D721Med (cell line): ENCODE measurements at places on chromosomes 6 and 20.

DNA sequence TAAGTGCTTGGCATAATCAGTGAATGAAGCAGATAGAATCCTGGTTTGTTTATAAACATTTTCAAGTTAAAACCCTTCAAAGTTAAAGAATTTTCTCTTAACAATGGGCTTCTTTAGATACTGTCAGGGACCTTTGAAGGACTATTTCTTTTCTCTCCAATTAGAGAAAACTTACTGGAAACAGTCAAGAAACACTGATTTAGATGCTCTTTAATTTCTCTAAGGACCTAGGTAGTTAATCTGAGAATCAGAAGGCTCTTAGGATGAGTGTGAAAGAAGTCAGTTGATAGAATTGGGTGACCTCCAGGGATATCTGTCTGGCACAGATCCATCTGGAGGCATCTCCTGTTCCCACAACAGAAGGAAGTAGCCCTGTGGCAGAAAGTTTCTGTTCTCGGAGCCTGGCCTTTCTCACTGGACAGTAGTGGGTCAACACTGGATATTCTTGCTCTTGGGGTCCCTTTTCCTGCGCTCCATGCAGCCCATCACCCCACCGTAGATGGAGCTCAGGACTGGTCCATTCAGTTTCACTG lies 22.5 kb downstream of the KIAA0408 start:
- DNase-seq, result no peak

DNA sequence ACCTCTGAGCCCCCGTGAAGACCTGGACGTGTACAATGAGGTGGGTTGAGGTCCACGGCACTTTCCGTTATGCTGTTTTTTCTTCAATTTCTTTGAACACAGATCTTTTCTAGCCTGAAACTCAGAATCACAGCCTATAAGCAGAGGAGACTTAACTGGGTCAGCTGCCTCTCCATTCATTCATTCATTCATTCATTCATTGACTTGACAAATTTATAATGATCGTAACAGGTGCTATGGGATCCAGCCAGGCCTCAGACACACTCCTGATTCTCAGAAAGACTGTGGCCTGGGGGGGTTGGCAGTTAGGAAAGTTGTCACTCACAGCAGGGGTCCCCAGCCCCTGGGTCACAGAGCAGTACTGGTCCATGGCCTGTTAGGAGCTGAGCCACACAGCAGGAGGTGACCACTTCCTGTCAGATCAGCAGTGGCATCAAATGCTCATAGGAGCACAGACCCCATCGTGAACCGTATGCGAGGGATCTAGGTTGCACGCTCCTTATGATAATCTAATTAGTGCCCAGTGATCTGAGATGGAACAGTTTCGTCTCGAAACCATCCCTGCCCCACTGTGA lies 38.6 kb upstream of the IRF4 start:
- DNase-seq, result no peak

- DNase-seq, result no peak
Measured at GRCh38 chr6:53795702-53796450, 1.1 kb downstream of the LRRC1 start.

DNA sequence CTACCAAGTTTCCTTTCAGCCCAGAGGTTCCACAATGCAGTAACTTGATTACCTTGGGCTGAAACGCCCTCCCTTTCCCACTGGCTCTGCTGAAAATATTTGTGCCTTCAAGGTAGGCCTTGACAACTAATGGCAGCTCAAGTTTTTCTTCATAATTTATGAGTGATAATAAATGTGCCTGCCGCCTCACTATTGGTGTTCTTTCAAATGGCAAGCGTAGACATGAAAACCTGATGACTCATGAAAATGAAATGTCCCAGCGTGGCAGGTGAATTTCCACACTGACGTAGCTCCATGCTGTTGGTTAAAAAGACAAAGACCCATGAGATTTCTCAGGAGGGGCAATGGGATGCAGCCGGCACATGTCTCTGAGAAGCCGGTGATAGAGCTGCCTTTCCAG lies 107.2 kb upstream of the GGTLC1 start:
- DNase-seq, result no peak

GRCh38 chr20:44457016-44457415 lies 18.7 kb upstream of the TTPAL start:
- no peak for DNase-seq

DNA sequence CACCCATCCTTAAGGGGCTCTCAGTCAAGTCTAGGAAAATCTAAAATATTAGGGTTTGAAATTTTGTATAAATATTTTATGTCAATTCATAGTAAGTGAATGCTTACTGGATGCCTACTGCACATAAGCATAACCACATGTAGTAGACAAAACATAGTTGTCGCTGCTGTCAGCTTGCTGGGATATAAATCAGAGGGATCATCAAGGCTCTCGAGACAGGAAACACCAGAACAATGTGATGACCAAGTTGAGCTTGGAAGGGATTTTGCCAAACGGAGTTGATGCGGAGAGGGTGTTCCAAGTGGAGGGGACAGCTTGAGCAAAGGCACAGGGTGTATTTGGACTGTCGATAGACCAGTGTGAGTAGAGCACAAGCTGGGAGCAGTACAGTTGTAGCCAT lies 105.8 kb upstream of the SUPT3H start:
- no peak for DNase-seq

DNA sequence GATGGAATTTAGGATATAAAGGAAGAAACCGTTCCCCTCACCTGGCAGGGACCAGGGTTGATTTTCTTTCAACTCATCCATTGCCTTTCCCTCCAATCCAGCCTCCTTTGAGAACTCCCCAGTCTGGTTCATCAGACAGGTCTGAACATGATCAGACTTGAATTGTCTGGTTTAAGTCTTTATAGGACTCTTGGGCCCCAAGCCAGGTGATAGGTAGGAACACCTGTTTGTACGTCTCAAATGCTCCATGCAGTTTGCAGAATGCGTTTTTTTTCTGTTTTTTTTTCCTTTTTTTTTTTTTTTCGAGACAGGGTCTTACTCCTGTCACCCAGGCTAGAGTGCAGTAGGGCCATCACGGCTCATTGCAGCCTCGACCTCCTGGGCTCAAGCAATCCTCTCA lies 4.1 kb upstream of the CEP250 start:
- no peak for DNase-seq

- no peak for DNase-seq
Measured at GRCh38 chr6:142444376-142444775, 142.6 kb downstream of the ADGRG6 start.

- DNase-seq, result no peak
Measured at GRCh38 chr20:21826976-21827375, 121.5 kb downstream of the PAX1 start.

DNA sequence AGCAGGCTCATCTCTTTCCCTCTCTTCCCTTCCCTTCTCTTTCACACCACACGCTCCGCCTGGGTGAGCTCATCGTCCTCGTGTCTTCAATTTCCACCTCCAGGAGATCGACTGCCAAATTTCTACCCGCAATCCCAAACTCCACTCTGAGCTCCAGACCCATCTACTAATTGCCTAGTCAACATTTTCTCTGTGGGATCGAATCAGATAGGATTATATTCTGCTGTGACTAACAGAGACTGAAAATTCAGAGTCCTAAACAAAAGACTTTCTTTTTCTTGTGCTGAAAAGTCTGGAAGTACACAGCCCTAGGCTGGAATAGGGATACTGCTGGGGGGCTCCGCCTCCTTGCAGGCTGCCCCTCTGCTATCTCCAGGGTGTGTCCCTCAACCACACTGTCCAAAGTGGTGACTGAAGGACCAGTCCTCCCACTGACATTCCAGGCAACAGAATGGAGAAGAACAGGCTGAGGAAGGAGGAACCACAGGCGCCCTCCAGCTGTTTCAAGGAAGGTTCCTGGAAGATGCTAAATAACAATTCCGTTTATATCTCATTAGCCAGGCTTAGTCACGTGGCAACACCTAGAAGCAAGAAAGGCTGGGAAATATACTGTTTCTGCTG lies 5.0 kb upstream of the HSPA12B start:
- no peak for DNase-seq

DNA sequence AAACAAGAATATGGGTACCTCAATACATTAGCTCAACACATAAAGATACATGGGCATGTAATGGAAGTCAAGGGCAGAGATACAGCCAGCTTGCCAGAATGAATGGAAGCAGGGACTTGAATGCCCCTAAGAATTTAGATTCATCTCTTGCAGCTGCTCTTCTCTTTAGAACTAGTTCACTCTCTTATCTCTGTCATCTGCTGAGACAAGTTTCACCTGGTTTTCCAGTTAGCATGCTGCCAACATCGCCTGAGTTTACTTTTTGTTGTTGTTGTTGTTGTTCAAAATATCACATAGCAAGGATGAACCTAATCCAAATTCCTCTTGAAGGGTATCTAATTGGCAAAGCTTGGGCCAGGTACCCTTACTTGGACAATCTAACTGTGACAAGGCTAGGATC lies 14.1 kb upstream of the PAQR8 start:
- no peak for DNase-seq

GRCh38 chr6:119310486-119311036 lies 39.0 kb downstream of the MAN1A1 start:
- no peak for DNase-seq

GRCh38 chr6:169990095-169991030 lies 238.9 kb downstream of the ERMARD start:
- DNase-seq, result no peak

- DNase-seq, result no peak
Measured at GRCh38 chr6:142942238-142942637, 2.7 kb downstream of the HIVEP2 start.

- no peak for DNase-seq
Measured at GRCh38 chr20:63698739-63699465, 2.5 kb downstream of the TNFRSF6B start.

DNA sequence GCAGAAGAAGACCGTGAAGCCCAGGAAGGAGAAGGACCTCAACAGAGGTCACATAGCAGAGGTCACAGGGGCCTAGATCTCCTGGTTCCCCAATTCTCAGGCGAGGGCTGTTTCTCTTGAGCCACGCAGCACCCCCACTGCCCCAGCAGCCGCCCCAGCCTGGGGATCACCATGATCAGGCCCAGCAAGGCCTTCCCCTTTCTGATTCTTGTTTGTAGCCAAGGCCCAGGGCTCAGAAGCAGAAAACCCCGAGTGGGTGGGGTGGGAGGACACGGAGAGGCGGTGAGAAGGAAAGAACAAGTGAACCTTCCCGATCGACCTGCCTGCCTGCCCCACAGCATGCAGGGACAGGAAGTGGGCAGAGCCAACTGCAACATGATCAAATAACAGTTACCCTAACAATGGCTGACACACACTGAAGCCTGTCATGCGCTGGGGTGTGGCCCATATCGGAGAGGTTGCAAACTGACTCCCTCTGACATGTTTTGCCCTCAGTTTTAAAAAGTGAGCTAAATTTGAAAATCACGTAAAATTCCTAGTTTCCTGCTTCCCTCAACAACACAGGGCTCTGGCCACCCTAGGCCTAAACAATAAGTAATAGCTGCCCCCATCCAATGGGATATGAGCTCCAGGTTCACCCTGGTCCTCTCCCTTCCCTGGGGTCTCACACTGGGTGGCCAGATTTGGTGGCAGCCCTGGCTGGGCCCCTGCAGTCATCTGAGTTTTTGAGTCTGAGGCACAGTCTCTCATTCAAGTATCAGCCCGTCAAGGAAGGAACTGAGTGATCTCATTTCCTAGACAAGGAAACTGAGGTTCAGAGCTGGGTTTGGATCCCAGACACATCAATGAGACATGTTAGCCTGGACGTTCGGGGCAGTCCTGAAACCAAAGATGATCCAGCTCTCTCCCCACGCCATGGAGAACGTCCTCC lies 6.5 kb downstream of the PEDS1 start:
- DNase-seq, result no peak

- DNase-seq, result no peak
Measured at GRCh38 chr20:54221996-54222890, 14.4 kb downstream of the PFDN4 start.

GRCh38 chr20:14451458-14451857 lies 114.0 kb upstream of the FLRT3 start:
- DNase-seq, result no peak

DNA sequence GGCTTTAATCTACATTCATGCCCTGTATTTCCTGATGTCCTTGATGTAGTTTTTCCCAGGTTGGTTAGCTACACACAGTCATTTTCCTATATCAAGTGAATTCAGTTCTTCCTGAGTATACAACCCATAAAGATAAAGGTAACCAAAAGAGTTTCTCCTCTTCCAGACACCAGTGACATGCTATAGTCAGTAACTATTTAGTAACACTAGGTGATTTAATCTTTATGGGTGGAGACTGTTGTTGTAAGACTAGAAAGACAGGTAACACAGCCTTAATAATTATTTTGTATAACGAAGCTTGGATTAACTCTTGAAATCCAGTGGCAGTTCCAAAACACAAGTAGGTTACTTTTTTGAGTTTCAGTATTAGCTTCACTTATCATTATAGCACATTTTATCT lies 17.6 kb downstream of the MCUR1 start:
- no peak for DNase-seq

DNA sequence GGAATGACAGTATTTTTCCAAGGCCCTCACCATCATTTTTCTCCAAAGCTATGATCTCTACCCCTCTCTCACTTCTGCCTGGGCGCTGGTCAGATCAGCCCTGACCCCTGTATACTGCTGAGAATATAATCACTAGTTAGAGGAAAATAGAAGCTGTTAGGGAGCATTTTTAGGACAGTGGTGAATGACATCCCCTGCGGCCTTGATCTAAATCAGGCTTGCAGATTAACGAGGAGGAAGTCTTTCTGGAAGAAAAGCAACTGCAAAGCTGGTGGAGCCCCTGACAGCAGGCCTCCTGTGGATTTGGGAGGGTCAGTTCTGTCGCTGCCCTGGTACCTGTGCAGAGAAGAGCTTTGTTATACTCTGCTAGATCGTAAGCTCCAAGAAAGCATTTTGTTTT lies 107.9 kb downstream of the RPP40 start:
- DNase-seq, result no peak

DNA sequence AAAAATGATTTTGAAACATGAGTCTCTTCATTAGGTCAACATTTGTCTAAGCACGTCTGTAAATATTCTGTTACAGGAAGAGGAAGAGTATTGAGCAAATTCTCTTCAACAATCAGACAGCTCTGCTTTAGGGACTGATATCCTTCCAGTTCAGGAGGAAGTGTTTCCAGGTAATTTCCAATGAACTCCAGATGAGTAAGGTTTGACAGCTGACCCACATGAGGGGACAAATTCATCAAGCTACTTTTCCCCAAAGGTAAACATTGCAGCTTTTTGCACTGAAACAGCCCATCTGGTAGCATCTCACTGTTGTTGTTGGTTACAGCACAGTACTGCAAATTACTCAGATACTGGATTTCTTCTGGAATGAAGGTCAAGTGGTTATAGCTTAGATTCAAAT lies 18.1 kb downstream of the ENPP1 start:
- DNase-seq, result no peak
